Left ventricle myocardium inferior (tissue), 1 donor: ENCODE measurements at places on chromosomes 2 and 18. TPM values are rescaled to one million over a fixed set of nuclear protein-coding genes. Genes with fewer than 3 reads are reported as not detected.

- H3K27ac ChIP-seq = no peak overlapping the region
- H3K4me3 ChIP-seq = no peak overlapping the region
- H3K27me3 ChIP-seq = no peaks in the 10 kb centered on the region
- no peak for DNase-seq
- H3K4me1 ChIP-seq = no peaks in the 10 kb centered on the region
Observed at GRCh38 chr18:13793819-13794218, 30.1 kb upstream of the MC5R start.

The CCDC85A gene
- total RNA-seq = 4.4 TPM

DNA sequence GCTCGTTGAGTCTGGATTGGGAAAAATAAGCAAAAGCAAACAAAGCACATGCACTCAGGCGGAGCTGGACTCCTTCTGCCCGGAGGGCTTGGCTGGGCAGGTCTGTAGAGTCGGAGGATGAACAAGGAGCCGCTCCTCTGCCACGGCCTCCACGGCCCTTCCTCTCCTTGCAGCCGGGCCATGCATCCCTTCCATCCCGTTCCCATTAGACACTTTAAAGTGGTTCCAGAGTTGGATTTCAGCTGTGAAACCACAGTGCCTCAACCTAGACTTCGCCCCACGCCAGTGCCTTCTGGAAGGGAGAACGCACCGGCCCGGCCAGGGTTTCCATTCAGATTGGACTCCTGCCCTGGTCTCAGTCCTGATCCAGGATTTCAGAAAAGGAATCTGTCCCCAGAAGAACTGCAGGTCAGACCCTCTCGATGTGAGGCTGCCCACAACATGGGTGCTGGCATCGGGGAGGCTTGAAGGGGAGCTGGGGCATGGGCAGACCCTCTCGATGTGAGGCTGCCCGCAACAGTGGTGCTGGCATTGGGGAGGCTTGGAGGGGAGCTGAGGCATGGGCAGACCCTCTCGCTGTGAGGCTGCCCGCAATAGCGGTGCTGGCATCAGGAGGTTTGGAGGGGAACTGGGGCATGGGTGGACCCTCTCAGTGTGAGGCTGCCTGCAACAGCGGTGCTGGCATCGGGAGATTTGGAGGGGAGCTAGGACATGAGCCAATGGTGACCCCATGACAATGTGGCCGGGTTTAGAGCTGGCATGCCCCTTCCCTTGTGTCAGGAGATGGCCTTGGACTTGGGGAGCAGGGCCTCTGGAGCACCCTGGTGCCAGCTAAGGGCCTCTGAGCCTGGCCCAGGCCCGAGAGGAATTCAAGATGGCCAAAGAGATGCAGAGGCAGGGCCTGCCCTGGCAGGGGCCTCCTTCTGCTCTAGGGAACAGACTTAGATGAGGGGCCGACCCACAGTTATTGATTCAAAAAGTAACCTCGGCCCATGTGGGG, 304.5 kb downstream of the NDUFA10 start:
- H3K4me1 ChIP-seq = no peaks in the 10 kb centered on the region
- no peaks in the 10 kb centered on the region for H3K36me3 ChIP-seq
- no peak overlapping the region for H3K27ac ChIP-seq
- no peak for DNase-seq
- no peak overlapping the region for H3K4me3 ChIP-seq
- H3K27me3 ChIP-seq = peaks cover 25% of the 10 kb centered on the region

DNA sequence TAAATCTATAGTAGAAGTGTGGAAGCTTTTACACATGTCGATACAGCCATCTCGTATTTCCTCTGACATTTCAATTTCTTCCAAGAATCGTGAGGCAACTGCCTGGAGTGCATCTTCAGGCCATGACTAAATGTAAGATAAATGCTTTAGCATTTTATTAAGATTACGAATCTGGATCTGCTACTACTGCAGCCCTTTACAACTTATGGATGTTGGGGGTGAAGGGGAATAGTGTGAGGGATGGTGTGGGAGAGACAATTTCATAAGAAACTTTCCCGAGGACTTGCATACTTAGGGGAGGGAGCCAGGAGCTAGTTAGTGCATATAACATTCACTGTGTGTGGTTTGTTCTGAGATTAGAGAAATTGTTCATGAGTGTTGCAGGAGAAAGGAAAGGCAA, 204.8 kb downstream of the SLC39A10 start:
- H3K36me3 ChIP-seq = no peaks in the 10 kb centered on the region
- no peaks in the 10 kb centered on the region for H3K4me1 ChIP-seq
- no peak overlapping the region for H3K27ac ChIP-seq
- H3K4me3 ChIP-seq = no peak overlapping the region
- no peaks in the 10 kb centered on the region for H3K27me3 ChIP-seq

DNA sequence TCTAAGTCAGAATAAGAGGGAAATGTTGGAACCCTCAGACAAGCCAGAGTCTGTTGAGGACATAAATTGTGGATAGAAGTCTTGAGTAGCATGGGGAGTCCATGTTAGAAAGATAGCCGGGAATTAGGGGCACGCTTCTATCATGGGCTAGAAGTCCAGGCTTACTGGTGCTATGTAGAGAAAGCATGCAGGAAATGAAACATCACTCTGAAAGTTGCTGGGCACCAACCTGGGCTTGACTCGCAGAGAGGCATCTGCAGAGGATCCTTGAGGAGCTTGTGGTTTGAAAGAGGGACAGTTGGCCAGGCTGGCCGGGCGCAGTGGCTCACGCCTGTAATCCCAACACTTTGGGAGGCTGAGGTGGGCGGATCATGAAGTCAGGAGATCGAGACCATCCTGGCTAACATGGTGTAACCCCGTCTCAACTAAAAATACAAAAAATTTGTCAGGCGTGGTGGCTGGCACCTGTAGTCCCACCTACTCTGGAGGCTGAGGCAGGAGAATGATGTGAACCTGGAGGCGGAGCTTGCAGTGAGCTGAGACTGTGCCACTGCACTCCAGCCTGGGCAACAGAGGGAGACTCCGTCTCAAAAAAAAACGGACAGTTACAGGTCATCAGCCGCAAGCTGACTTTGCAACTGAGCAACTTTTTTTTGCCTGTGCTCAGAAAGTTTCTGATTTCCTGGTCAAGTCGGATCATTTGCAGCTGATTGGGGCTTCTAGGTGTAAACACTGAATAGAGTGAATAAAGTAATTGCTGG, 24.9 kb downstream of the CERS6 start:
- no peak overlapping the region for H3K4me3 ChIP-seq
- no peaks in the 10 kb centered on the region for H3K36me3 ChIP-seq
- H3K4me1 ChIP-seq = peaks cover 63% of the 10 kb centered on the region

- no peaks in the 10 kb centered on the region for H3K4me1 ChIP-seq
- H3K4me3 ChIP-seq = no peak overlapping the region
- H3K27me3 ChIP-seq = no peaks in the 10 kb centered on the region
Observed at GRCh38 chr2:180753809-180754761, 226.3 kb upstream of the UBE2E3 start.

DNA sequence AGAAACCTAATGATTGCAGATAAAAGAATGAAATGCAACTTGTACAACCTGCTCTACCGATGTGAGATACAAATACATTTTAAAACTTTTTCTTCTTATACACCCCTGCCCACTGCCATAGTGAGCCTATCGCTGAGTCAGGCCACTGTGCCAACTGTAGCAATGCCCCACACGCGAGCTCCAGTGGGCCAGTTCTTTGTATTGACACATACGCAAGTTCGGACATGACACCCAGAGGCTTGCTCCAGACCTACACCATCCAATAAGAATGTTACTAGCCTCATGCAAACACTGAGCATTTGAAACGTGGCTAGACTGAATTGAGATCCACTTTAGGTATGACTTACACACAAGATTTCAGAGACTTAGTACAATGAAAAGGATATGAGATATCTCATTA, 340.1 kb downstream of the ARHGAP15 start:
- H3K27ac ChIP-seq = no peak overlapping the region
- H3K4me3 ChIP-seq = no peak overlapping the region
- H3K36me3 ChIP-seq = no peaks in the 10 kb centered on the region
- no peaks in the 10 kb centered on the region for H3K4me1 ChIP-seq
- H3K27me3 ChIP-seq = no peaks in the 10 kb centered on the region

The UGT1A1 gene
- not detected for total RNA-seq

GRCh38 chr2:195779491-195779890, 122.5 kb downstream of the SLC39A10 start:
- no peaks in the 10 kb centered on the region for H3K4me1 ChIP-seq
- H3K27ac ChIP-seq = no peak overlapping the region
- DNase-seq = no peak
- no peak overlapping the region for H3K4me3 ChIP-seq

- DNase-seq = no peak
- no peak overlapping the region for H3K27ac ChIP-seq
- H3K4me3 ChIP-seq = no peak overlapping the region
- H3K36me3 ChIP-seq = no peaks in the 10 kb centered on the region
- no peaks in the 10 kb centered on the region for H3K4me1 ChIP-seq
- H3K27me3 ChIP-seq = no peaks in the 10 kb centered on the region
Observed at GRCh38 chr2:137980459-137980858, 16.2 kb downstream of the HNMT start.

GRCh38 chr2:132936261-132936660, 266.3 kb upstream of the LYPD1 start:
- H3K27ac ChIP-seq = no peak overlapping the region
- H3K36me3 ChIP-seq = no peaks in the 10 kb centered on the region
- H3K27me3 ChIP-seq = no peaks in the 10 kb centered on the region

The KCNS3 gene
- total RNA-seq = 4.0 TPM

DNA sequence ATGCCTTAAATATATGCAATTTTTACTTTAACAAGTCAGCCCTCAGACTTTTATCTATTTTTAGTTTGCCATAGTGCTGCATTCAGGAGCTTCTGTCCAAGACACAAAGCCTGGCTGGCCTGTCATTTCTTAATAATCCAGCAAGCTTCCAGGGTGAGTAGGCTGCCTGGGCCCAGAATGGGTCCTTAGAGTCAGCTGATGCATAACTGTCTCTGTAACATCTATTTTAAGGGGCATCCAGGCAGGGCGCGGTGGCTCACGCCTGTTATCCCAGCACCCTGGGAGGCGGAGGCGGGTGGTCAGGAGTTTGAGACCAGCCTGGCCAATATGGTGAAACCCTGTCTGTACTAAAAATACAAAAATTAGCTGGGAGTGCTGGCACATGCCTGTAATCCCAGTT, 11.8 kb upstream of the GNLY start:
- H3K27me3 ChIP-seq = no peaks in the 10 kb centered on the region
- peak overlapping the region; percentile 28 for H3K27ac ChIP-seq
- H3K4me3 ChIP-seq = no peak overlapping the region
- DNase-seq = no peak
- no peaks in the 10 kb centered on the region for H3K36me3 ChIP-seq

The ATOH8 gene
- total RNA-seq = 23.3 TPM

GRCh38 chr18:39796393-39796792, 2158.6 kb upstream of the PIK3C3 start:
- no peaks in the 10 kb centered on the region for H3K36me3 ChIP-seq
- no peak overlapping the region for H3K4me3 ChIP-seq
- DNase-seq = no peak
- H3K4me1 ChIP-seq = no peaks in the 10 kb centered on the region
- H3K27ac ChIP-seq = no peak overlapping the region

DNA sequence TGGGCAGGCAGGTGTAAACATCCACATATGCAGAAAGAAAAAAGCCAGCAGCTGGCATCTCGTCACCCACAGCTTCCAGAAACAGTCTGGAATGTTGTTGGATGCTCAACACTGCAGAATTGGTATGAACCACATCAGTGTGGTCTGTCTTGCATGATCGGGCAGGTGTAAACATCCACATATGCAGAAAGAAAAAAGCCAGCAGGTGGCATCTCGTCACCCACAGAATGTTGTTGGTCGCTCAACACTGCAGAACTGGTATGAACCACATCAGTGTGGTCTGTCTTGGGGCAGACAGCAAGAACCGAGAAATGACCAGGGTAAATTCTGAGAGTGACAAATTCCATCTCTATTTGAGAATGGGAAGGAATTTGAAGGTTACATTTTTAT, 39.6 kb downstream of the DOCK10 start:
- H3K27ac ChIP-seq = no peak overlapping the region
- H3K27me3 ChIP-seq = no peaks in the 10 kb centered on the region
- no peaks in the 10 kb centered on the region for H3K4me1 ChIP-seq
- no peaks in the 10 kb centered on the region for H3K36me3 ChIP-seq

DNA sequence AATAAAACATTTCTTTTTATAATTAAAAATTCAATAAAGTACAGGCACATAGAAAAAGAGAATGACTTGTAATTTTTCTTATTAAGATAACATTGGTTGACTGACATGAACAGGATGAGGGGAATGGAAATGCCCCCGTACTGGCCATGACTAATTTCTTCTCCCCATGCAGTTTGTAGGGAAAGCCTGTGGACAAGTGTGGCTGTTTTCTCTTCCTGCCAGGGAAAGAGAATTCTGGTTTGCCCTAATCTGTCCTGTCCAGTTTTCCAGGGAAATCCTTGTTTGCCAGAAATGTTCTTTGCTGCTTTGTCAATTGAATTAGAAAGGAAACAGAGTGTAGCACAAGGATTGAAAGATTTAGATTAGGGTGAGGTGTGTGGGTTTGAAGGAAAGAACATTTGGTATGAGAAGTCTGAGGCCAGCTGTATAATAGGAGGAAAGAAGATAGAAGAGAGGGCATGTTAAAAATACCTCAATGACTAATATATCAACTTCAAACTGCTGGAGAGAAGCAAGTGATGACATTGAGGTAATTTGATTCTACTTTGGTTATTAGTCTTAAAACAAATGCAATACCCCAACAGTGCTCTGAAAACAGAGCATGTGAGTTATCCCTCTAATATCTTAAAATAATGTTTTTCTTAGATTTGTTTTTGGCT, 593.9 kb upstream of the ZNF804A start:
- no peak for DNase-seq
- H3K27me3 ChIP-seq = no peaks in the 10 kb centered on the region
- H3K36me3 ChIP-seq = no peaks in the 10 kb centered on the region

The ABCA12 gene
- total RNA-seq = 0.03 TPM

GRCh38 chr2:12008425-12009061, 262.1 kb downstream of the LPIN1 start:
- H3K4me1 ChIP-seq = peaks cover 6% of the 10 kb centered on the region
- DNase-seq = no peak
- H3K4me3 ChIP-seq = no peak overlapping the region
- H3K27me3 ChIP-seq = no peaks in the 10 kb centered on the region
- no peak overlapping the region for H3K27ac ChIP-seq

The NYAP2 gene
- total RNA-seq = not detected

The FAHD2B gene
- 34.1 TPM for total RNA-seq

The CCDC102B gene
- 6.1 TPM for total RNA-seq

- no peak overlapping the region for H3K4me3 ChIP-seq
- H3K4me1 ChIP-seq = no peaks in the 10 kb centered on the region
Observed at GRCh38 chr2:230202430-230203109, 17.2 kb downstream of the SP110 start.

- no peaks in the 10 kb centered on the region for H3K4me1 ChIP-seq
- no peak overlapping the region for H3K27ac ChIP-seq
- H3K27me3 ChIP-seq = no peaks in the 10 kb centered on the region
- no peaks in the 10 kb centered on the region for H3K36me3 ChIP-seq
- H3K4me3 ChIP-seq = no peak overlapping the region
- DNase-seq = no peak
Observed at GRCh38 chr2:229073935-229074334, 197.2 kb downstream of the PID1 start.

- peaks cover 9% of the 10 kb centered on the region for H3K4me1 ChIP-seq
- peaks cover 33% of the 10 kb centered on the region for H3K27me3 ChIP-seq
- no peak overlapping the region for H3K4me3 ChIP-seq
- no peak overlapping the region for H3K27ac ChIP-seq
- no peaks in the 10 kb centered on the region for H3K36me3 ChIP-seq
- DNase-seq = no peak
Observed at GRCh38 chr2:85959826-85960225, 71.0 kb upstream of the ST3GAL5 start.
